ENCODE measurements at places on chromosomes 2 and 18.

DNA sequence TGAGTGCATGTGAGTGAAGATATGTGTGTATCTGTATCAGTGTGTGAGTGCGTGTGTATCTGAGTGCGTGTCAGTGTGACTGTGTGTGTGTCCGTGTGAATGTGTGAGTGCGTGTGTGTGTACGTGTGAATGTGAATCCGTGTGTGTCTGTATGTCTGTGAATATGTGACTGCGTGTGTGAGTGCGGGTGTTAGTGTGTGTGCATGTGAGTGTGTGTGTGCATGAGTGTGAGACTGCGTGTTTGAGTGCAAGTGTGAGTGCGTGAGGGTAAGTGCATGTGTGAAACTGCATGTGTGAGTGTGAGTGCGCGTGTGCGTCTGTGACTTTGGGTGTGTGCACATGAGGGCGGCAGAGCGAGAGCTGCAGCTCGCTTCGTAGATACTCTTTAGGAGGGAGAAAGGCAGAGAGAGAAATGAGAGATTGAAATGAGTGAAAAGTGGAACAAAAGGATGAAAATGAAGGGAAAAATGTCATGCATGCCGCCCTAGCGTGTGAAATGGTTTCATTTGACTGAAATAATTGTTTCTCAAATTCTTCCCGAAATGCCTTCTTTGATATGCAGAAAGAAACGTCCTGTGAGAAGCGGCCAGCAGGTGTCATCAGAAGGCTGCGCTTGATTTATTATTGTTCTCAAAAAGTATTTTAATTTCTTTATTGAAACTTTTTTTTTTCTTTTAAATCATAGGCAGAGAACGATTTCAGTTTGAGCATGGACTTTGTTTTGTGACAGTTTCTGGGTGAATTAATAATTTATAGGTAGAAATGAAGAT, 25.6 kb downstream of the ZNF407 start:
- DNase-seq = peak; percentile 47

GRCh38 chr2:37802899-37803379, 122.1 kb upstream of the RMDN2 start:
- DNase-seq = no peak

GRCh38 chr18:37299471-37300304, 265.9 kb downstream of the CELF4 start:
- peak; percentile 15 for DNase-seq

- peak; percentile 22 for DNase-seq
Measured at GRCh38 chr2:45699032-45699658, 47.7 kb downstream of the PRKCE start.

- DNase-seq = peak; percentile 30
Measured at GRCh38 chr18:51342815-51343214, 145.3 kb upstream of the MEX3C start.

GRCh38 chr2:1744151-1744445, 217 bp downstream of the PXDN start:
- no peak for DNase-seq

Data from activated CD4-positive, alpha-beta T cell treated with anti-CD3 and anti-CD28 coated beads for 36 hours (primary cell).